ENCODE measurements at places on chromosomes 1 and 21.

GRCh38 chr1:183206538-183207122, 20.6 kb downstream of the LAMC2 start:
- no peak for DNase-seq

- no peak for DNase-seq
Observed at GRCh38 chr1:9874412-9874811, 35.7 kb downstream of the CTNNBIP1 start.

- no peak for DNase-seq
Observed at GRCh38 chr1:90387805-90388204, 329.3 kb downstream of the BARHL2 start.

GRCh38 chr1:93960641-93961147, 51.5 kb upstream of the GCLM start:
- no peak for DNase-seq

DNA sequence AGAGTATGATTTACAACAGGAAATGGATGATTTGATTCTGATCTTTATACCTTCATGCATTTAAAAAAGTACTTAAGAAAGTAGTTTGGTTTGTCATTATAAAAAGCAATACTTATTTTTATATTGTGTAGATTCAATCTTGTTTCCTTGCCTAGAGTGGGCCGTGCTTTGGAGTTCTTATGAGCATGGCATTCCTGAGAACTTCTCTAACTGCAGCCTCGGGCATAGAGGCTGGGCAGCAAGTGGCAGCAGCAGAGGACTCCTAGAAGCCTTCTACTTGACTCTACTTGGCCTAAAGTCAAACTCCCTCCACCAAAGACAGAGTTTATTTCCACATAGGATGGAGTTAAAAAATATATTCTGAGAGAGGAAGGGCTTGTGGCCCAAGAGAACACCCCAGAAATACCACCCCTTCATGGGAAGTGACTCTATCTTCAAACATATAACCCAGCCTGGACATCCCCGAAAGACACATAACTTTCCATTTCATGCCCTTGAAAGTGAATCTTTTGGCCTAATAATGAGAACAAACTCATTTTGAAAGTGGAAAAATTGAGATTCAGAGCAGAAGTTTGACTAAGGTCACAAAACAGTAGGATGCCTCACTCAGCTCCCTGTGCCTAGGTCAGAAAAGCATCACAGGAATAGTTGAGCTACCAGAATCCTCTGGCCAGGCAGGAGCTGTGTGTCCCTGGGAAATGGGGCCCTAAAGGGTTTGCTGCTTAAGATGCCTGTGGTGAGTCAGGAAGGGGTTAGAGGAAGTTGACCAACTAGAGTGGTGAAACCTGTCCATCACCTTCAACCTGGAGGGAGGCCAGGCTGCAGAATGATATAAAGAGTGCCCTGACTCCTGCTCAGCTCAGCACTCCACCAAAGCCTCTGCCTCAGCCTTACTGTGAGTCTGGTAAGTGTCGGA, at the start of gene IVL:
TSS of gene IVL (plus strand) at position 861 of the 916 bp plus-strand sequence. CDS start 1,252 bp downstream, outside the sequence.
- DNase-seq: no peak

- DNase-seq: no peak
Observed at GRCh38 chr1:190908691-190909090, 431.0 kb upstream of the BRINP3 start.

- DNase-seq: no peak
Observed at GRCh38 chr1:201401700-201402099, 2.6 kb upstream of the LAD1 start.

DNA sequence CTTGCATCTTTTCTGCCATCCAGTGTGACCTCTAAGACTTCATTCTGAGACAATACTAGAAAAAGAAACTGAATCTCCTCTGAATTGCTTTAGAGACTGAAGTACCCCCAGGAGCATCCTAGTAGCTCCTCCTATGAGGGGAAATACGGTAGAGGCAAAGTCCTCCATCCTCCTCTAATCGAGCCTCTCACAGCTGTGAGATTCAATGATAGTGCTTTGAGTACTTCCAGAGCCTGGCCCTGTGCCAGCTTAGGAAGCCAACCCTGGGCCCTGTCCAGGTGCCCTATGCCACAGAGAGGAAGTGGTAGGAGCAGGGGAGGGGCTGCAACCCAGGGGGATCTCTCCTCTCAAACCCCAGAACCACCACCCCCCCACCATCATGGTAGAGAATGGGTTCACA, 10.7 kb downstream of the RORC start:
- no peak for DNase-seq

DNA sequence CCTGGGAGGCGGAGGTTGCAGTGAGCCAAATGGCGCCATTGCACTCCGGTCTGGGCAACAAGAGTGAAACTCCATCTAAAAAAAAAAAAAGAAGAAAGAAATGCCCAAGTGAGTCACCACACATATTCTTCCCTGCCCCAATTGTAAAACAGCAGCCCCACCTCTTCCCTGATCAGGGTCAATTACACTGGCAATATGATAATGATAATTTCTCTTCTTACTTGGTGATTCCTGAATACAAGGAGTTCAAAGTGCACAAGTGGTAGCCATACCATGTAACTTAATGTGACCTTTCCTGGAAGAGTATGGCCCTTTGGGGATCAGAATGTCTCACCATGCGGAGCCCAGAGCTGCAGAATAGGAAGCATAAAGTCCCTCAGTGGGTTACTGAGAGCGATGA, 11.8 kb upstream of the CGN start:
- DNase-seq: no peak

DNA sequence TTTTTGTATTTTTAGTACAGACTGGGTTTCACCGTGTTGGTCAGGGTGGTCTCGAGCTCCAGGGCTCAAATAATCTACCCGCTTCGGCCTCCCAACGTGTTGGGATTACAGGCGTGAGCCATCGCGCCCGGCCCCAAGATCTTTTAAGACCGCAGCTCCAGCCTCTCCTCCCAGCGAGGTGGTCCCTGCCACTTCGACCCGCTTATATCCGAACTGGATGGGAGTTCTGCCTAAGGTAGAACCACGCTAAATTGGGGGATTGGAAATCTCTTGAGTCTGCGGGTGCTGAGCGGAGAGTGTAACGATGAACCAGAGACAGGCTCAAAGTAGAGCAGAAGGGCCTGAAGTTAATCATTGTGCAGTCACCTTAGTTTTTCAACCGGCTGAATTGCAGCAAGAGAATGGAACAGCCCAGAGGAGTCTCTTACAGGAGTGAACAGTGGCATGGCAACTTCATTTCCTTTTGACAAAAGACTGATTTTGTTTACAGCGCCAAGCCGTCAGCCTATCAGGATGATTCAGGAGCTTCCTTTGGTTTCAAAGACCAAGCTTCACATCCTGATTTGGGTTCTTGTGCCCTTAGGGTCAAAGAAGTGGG, 726 bp upstream of the CYB5R1 start:
- peak; percentile 67 for DNase-seq

DNA sequence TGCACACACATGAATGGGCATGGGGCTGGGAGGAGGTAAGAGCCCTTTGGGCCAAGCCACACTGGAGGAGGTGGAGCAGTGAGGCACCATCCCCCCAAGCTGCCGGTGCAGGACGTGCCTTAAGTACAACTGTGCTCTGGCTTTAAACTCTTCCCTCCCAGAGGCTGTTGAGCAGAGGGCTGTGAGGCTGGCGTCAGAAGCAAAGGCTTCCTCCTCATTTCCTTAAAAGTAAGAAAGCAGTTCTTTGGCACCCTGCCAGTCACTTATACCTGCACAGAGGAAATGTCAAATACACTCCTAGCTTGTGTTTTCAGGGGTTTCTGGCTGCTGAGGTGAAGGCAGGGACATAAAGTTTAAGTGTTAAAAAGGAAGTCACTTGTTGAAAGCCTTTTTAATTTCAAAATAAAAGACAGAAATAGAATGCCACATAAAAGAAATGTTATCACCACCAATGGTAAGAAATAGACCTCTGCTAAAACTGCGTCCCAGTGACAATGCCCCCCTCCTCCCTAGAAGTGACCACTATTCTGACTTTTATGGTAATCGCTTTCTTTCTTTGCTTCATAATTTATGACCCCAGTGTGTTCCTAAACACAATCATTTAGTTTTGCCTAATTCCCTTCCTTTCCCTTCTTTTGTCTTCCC, 33.0 kb downstream of the LAMC2 start:
- DNase-seq: no peak

GRCh38 chr1:220748089-220748934, at the start of gene MTARC2:
Gene MTARC2, plus strand, starts transcription at chr1:220748322. Its CDS starts 210 bp downstream, at chr1:220748532.
- DNase-seq: peak; percentile 41

DNA sequence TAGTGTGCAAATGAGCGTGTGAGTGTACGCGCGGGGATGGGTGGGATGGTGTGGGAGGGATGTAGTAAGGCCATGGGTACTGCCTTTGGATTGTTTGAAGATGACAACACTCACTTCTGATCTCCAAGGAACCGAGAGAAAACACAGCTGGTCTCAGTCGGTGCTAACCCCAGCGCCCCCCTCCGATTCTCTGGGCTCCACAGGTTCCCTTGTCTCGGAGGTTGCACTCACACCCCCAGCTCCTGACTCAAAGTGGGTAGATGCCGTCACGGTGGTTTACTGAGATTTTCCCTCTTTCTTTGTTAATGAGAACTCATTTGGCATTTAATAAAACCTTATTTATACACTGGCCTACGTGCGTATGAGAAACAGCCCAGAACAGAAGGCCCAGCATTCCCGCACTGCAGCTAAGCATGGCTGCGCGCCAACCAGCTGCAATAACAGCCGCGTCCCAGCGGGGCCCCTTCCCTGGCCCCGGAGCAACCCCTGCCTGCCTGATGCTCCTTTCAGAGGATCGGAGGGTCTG, 25.8 kb downstream of the ABCA4 start:
- DNase-seq: no peak

GRCh38 chr1:247721222-247721621, 4.8 kb upstream of the OR6F1 start:
- DNase-seq: no peak

- no peak for DNase-seq
Observed at GRCh38 chr21:16752475-16752857, 760.4 kb upstream of the CXADR start.

GRCh38 chr1:109849655-109850054, 61.0 kb upstream of the CSF1 start:
- DNase-seq: no peak

DNA sequence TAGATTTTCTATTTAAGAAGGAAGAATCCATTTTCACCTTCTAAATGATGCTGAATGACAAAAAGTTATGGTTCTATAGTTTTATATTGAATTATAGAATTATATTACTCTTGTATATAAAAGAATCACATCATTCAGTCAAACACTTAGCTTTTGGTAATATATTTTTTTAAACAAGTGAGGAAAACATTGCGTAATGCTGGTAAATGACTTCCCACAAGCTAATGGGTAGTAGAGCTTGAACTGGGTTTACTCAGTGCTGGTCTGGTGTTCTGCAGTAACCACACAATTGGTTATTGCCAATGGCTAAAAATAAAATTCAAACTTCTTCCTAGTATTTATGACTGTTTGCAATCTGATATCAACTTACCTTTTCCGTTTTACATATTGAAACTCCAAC, 10.6 kb upstream of the GIPC2 start:
- DNase-seq: no peak

DNA sequence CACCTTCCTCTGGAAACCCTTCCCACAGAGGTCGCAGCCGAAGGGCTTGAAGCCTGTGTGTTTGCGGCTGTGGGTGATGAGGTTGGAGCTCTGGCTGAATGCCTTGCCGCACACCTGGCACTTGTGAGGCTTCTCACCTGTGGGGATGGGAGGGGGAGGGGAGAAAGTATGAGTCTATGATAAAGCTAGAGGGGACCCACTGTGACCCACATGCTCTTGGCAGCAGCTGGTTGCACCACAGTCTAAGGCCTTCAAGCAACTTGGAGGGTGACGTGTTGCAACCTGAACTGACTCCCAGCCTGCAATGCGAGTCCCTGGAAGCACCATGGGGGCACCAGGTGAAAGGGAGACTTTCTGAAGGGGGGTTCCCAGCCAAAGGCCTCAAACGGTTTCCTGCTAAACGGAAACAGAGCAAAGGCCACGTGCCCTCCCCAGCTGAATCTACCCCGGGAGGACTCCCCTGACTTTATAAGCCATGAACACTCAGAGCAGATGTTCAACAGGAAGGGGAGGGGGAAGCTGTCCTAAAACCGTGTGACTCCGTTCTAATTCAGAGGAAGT, 10.6 kb downstream of the GFI1 start:
- no peak for DNase-seq

DNA sequence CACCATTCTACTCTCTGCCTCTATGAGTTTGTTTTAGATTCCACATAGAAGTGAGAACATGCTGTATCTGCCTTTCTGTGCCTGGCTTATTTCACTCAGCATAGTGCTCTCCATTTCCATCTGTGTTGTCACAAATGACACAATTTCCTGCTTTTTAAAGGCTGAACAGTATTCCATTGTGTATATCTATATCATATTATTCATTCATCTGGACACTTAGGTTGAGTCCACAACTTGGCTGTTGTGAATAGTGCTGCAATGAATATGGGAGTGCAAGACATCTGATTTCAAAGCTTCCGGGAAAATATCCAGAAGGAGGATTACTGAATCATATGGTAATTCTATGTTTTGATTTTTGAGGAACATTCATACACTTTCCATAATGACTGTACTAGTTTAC, 20.1 kb upstream of the DONSON start:
- DNase-seq: no peak

GRCh38 chr1:209241487-209241886, 342.0 kb upstream of the CAMK1G start:
- no peak for DNase-seq

GRCh38 chr1:30899577-30900389, 8.8 kb downstream of the SDC3 start:
- DNase-seq: no peak

DNA sequence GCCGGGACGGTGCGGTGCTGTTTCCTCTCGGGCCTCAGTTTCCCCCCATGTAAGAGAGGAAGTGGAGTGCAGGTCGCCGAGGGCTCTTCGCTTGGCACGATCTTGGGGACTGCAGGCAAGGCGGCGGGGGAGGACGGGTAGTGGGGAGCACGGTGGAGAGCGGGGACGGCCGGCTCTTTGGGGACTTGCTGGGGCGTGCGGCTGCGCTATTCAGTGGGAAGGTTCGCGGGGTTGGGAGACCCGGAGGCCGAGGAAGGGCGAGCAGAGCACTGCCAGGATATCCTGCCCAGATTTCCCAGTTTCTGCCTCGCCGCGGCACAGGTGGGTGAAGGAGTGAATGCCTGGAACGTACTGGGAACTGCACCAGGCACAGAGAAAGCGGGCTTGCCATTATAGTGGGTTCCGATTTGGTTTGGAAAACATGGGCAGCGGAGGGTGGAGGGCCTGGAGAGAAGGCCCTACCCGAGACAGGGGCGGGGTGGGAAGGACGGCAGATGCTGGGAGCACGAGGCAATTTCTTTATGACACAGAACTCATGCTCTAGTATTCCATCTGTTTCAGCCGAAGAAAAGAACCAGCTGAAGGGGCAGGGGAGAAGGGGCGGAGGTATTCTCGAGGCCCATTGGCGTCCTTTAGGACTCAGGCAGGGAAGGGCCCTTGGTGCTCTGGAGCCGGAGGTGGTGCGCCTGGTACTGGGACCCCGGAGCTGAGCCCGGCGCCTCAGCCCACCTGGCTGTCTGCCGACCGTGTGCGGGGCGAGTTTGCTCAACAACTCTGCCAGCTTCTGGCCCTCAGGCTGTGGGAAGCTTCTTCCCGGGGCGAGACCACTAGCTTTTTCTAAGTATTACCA, 960 bp downstream of the PCSK9 start:
- no peak for DNase-seq
